ENCODE measurements at places on chromosomes 6 and 20. TPM values are rescaled to one million over a fixed set of nuclear protein-coding genes. Genes with fewer than 3 reads are reported as not detected.
A peak's percentile ranks its signal among the peaks of the same experiment; 100 is the strongest.

DNA sequence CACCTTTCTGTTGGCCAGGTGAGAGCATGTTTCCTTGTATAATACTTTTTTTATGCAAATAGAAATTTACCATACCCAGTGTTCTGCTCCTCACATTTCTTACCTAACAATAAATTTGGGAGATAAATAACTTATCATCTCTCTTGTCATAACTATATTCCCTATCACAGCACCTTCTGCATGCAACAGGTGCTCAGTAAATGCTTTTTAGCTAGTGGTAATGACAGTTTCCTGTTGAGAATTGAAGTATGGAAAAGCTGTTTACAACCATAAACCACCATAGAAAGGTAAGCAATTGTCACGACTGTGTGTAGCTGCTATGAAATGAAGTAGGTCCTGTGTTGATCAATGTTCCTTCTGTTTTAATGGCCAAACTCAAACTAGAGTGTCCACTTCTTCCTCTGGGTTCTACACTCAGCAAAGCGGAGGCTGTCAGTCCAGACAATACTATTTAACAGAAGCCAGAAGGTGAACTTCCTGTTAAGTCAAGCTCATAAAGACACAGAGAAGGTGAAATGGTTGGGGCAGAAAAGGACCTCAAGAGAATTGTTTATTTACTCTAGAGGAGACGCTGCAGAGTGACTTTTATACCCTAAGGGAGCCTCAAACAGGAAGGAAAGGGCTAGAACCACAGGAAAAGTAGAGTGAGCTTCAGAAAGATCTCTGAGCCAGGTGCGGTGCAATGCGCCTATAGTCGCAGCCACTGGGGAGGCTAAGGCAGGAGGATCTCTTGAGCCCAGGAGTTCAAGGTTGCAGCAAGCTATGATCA is 84.0 kb upstream of the SLC22A16 start:
- no peak for DNase-seq

GRCh38 chr6:46972531-46972930 is 50.8 kb upstream of the ADGRF5 start:
- DNase-seq: no peak

DNA sequence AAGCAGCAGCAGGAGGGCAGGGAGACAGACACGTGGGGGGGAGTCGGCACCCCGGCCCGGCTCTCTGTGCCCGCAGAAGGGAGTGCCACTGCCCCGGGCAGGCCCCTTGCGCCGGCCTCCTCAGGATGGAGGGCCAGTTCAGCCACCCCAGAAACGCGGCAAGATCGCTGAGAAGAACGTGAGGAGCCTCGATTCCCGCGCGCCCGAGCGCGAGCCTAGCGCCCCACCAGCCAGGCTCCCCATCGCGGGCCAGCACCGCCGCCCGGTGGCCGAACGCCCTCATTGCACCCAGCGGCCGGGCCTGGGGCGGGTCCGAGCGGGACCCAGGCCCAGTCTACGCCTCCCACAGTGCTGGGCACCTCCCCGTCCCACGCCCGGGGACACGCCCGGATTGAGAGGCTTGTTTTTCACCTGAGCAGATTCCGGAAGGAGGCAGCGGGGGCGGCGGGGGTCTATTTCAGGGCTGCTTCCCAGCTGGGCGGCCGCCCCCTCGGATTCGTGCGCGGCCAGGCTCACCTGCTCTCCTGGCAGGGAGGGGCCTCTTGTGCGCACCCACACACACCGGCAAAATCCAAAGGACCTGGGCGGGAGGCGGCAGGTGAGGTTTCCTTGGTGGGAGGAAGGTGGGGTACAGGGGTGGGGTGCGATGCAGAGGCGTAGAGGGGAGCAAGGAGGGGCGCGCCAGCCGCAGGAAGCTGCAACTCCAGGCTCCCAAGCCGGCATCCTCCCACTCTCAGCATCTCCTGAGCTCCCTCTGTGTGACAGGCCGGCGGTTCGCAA is 9.0 kb upstream of the GRM4 start:
- DNase-seq: peak; percentile 51

DNA sequence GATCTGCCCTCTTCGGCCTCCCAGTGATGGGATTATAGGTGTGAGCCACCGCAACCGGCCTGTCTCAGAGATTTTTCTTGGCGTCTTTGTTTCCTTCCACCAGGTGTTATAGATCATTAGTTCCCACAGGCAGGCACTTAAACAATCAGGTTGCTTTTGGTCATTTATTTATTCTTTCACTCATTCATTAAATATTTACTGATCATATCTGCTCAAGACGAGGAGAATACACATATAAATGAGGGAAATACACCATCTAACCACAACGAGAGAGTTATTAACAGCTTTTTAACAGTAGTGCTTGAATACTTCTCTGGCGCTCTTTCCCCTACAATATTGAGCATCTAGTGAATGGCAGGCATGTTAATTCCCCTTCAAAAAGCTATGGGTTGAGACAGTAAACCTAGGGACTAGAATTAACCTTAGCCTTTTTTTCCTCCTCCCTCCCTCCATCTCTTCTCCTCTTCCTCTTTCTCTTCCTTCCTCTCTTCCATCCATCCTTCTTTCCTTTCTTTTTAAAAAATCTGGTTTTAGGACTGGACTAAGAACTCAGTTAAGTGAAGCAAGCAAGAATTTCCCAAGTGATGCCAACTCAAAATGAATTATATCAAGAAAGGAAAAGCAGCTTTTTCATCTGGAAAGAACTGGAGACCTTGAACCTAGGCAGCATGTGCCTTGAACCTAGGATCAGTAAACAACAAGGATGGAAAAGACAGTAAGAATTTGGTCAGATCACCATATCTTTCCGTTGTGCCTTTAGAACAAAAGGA is 41.1 kb upstream of the RFPL4B start:
- DNase-seq: no peak

DNA sequence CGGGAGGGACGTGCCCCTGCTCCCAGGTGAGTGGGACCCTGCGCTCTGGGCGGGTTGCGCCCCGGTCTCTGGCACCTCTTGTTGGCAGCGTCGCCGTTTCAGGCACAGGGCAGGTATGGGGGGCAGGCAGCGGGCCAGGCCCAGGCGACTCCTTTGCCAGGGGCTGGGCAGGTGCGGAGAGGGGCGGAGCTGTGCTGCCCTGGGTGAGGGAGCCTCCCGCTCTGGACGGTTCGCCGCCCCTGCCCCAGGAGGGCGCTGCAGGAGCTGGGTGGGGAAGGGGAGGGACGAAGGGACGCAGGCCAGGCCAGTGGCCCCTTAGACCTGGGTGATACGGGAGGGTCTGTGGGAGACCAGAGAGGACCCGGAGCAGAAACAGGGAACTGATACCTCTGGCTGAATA is 663.9 kb upstream of the DEFB115 start:
- DNase-seq: no peak

DNA sequence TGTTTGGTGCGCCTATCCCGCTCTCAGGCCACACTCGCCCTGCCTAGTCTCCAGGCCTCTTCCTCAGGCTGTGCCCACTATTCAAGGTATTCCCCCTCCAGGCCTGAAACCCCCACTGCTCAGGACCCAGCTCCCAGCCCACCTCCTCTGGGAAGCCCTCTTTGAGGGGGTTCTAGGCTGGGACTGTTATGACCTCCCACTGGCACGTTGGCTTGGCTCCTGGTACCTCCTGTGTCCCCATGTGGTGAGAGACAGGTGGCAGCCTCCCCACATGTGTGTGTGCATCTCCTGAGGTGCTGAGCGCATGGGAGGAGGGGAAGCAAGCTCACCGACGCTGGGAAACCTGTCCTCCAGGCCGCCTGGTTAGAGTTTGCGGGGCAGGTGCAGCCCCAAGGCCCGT is 82.5 kb downstream of the EDN3 start:
- no peak for DNase-seq

- DNase-seq: peak; percentile 93
Measured at GRCh38 chr20:58890518-58891085, 38.1 kb downstream of the GNAS start.

- DNase-seq: no peak
Measured at GRCh38 chr20:24153101-24154040, 164.8 kb upstream of the GGTLC1 start.

Gene PSORS1C1
- polyA plus RNA-seq: 0.39 TPM

Gene MEI4
- polyA plus RNA-seq: 0.09 TPM

Gene PGC
- 6.6 TPM for polyA plus RNA-seq

Gene SOX18
- polyA plus RNA-seq: 12.6 TPM

Gene SLX4IP
- polyA plus RNA-seq: 8.2 TPM

All from right lung (tissue), 10 donors.